ENCODE measurements at places on chromosomes 4 and X.

DNA sequence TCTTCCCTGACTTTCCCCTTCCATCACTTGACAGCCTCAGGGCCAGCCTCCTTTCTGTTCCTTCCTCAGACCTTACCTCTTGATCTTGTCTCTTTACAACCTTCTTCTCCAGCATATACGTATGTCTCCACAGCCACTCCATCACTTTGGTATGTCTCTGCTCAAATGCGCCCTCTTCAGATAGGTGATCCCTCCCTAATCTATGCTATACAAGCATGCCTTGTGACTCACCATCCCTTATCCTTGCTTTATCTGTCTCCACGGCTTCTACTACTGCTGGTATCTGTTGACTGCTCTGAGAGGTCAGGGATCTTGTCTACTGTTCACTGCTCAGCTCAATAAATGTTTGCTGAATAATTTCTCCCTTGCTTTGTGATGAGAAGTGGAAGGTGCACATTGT lies 9.0 kb downstream of the ARAP2 start:
- peak; percentile 69 for DNase-seq

DNA sequence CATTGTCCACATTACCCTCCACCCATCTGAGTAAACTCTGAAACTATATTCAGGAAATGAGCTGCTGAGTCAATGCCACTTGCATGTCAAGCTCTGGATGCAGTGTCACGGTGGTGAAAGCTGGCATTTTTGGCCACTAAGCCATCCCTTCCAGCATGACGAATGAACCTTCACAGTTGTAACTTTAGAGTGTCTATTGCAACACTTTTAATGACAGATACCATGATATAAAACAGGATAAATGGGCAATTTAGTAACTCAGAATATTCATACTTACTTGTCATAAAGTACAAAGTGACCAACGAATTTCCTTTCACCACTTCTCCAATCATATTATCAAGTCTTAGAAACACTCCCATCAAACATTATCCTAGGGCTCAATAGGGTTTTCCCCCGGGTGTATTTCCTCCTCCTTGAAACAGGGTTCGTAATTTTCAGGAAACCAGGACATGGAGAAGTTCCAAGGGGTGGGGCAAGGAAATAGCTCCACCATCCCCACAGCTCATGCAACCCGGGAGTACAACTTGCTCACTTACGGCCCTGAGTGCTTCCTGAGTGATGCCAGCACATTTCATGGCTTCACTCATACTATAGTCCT lies 73.1 kb downstream of the MTHFD2L start:
- peak; percentile 83 for DNase-seq

DNA sequence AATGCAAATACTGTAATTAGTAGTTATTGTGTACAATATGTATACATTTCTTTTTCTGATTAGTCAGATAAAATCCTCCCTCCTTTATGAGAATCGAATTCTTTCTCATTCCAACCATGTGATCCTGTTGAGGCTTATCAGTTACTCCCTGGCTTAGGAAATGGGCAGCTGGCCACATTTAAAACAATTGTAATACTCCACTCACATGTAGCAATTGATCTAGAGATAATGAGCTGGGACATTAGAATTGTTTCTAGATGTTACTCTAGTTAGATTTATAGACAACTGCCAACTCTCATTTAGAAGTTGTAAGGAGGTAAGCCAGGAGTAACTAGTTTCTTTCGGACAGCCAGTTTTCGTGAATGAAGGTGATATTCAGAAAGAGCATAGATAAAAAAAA lies 859.3 kb upstream of the AADAT start:
- no peak for DNase-seq

GRCh38 chr4:123940604-123941003 lies 544.0 kb downstream of the SPRY1 start:
- no peak for DNase-seq

DNA sequence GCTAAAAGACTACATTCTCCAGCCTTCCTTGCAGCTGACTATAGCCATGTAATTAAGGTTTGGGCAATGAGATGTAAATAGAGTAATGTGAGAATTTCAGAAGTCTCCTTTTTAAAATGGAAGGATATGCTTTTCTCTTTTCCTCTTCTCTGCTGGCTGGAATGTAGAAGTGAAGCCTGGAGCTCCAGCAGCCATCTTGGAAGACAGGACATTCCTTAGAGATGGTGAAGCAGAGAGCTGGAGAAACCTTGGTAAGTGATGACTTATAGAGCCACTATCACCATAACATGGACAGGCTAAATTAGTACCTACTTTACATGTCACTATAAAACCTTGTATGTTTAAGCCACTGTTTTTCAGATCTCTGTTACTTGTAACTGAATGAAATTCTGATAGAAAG lies 48.0 kb downstream of the RASL11B start:
- no peak for DNase-seq

DNA sequence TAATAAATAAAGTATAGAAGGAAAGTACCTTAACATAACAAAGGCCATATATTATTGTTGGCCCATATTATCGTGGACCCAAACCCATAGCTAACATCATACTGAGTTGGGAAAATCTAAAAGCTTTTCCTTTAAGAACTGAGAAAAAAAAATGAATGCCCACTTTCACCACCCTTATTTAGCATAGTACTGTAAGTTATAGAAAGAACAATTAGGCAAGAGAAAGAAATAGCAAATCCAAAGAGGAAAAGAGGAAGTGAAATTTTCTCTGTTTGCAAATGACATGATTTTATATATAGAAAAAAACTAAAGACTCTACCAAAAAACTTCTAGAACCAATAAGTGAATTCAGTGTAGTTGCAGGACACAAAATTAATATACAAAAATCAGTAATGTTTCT lies 1854.6 kb downstream of the PCDH7 start:
- DNase-seq = no peak

- DNase-seq = no peak
Observed at GRCh38 chrX:74262452-74263209, 41.3 kb upstream of the ZCCHC13 start.

GRCh38 chr4:143700046-143700415 lies 444 bp downstream of the FREM3 start:
- DNase-seq = peak; percentile 51

GRCh38 chr4:16205298-16206164 lies 20.7 kb downstream of the TAPT1 start:
- peak; percentile 79 for DNase-seq

- DNase-seq = no peak
Observed at GRCh38 chr4:154084864-154085263, 296.0 kb upstream of the SFRP2 start.

DNA sequence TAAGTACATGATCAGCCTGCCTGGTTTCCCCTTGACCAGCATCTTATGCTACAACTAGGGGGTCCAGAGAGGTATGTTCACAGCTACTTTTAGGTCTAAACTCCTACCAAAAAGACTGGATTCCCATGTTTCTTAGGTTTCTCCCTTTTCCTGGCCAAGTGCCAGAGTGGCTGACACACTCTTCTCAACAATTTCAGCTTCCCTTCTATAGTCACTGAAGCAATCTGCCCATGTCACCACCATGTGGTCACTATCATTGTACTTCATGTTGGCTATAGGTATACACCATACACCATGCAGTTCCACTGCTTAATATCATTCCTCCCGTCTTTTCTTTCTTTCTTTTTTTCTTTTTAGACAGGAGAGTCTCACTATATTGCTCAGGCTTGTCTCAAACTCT lies 66.9 kb downstream of the KLHL13 start:
- DNase-seq = peak; percentile 45

DNA sequence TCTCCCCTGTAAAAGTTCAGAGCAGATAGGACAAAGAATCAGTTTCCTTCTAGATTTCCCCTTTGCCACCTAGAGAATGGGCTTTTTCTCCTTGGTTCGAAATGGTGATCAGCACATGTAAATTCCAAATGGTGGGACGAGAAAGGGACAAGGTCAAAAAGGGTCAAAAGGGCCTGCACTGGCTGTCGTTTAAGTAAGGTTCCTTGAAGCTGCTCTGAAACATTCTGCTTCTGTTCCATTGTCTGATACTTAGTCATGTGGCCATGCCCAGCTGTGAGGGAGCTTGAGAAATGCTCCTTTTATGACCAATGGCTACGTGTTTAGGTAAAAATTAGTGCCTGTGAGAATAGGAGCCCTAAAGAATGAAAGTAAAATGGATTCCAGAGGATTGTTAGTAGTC lies 165.9 kb upstream of the CENPE start:
- DNase-seq = no peak

GRCh38 chrX:3141031-3141430 lies 99.8 kb downstream of the ARSF start:
- DNase-seq = no peak

DNA sequence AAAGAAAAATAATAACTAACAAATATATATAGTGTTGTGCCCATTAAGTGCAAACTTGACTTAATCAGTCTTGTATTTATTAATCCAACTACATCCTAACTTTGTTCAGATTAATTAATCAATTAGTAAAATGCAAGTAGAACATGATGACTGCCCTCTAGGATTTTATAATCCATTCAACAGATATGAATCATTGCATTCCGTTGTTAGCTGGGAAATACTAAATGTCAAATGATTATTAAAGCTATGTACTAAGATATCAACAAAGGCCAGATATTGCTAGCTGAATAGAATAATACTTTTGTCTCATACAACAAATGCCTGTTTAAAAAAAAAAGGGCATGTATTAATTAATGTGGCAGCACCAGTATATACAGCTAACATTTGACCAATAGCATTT lies 1366.3 kb downstream of the STIM2 start:
- DNase-seq = no peak

DNA sequence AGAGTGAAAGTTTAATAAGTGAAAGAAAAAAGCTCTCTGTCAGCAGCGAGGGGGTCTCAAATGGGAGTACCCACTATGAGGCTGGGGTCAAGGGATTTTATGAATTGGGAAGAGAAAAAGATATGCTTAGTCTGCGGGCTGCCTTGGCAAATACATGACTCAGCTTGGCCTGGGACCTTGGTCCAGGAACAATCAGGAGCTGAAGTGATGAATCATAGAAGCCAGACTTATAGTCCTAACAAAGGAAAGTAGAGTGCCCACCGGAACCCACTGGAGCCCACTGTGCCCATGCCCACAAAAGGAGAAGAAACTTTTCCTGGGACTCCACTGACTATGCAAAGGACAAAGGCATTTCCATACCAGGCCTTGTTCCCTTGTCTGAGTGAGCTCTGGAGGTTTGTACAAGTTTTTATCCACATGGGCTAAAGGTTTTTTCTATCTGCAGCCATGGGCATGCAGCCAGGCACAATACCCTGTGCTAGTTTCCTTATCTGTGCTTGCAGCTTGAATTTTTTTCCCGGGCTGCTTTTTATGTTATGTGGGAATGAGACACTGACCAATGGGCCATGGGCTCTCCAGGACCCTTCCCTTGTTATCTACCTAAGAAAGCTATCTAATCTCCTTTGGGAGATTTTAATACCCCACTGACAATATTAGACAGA lies 201.7 kb downstream of the FAM133A start:
- peak; percentile 12 for DNase-seq

DNA sequence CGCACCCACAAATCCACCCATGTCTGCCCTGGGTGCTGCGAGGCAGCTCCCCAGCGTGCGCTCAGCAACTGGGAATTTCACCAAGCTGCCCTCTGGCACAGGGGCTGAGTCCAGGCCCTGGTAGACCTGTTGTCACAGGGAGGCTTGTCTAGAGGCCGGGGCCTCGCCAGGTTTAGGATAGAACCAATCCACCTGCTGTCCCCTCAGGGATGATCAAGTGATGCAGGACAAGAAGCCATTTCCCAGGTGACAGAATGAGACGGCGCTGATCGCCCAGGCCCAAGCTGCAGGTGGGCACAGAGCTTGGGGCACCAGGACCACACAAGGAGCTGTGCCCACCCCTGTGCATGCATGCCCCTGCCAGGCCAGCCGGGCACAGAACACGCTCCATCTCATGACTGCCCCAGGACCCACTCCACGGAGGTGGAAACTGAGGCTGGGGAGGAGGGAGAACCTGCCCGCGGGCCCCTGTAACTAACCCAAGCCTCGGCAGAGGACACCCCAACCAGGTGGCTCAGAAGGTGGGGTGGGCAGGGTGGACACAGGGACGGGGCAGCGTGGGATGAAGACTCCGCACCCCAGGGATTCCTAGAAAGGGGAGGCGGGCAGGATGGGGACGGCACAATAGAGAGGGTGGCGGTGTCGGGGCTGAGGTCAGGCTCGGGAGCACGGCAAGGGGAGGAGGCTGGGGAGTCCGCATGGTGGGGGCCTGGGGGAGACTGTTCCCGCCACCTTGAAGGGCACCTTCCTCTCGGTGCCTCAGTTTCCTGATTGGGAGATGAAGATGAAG lies 78.0 kb downstream of the ZFYVE28 start:
- no peak for DNase-seq

DNA sequence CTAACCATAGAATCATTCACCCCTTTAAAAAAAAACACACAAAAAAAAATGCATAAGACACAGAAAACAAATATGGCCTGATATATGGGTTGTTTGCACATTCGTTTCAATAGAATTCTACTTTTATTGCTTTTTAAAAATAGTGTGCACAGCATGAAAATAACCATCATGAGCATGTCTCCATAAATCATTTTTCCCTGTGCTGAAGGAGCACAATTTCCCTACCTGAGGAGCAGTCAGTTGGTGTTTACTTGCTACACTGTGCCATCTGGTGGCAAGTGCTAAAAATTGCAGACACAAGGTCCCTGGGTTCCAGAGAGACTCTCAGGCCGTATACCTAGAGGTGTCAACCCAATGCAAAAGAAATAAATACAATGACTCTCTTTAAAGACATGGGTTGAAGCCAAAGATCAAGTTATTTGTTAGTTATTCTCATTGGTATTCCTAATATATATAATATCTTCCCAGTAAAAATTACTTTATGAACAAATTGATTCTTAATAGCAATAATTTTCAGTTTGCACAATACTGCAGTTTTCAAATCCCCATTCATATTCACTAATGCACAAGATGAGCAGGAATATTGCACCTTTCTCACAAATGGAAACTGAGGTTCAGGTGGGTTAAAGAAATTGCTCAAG lies 551.4 kb downstream of the IQCM start:
- peak; percentile 58 for DNase-seq

GRCh38 chr4:158771776-158772175 lies 3.0 kb downstream of the FNIP2 start:
- DNase-seq = no peak

GRCh38 chr4:4666693-4667621 lies 125.1 kb upstream of the STX18 start:
- no peak for DNase-seq

GRCh38 chrX:97109730-97110129 lies 226.0 kb downstream of the RPA4 start:
- DNase-seq = no peak

- DNase-seq = no peak
Observed at GRCh38 chr4:45621971-45622370, 501.9 kb downstream of the GABRG1 start.

- no peak for DNase-seq
Observed at GRCh38 chr4:8599657-8600056, 7.1 kb downstream of the CPZ start.

Measured in hematopoietic multipotent progenitor cell treated with erythropoietin and hydrocortisone succinate and interleukin-3 and kit ligand, for 6 days (in vitro differentiated cells).